BJ (cell line): ENCODE measurements at places on chromosomes 16 and 17. TPM values are rescaled to one million over a fixed set of nuclear protein-coding genes. Genes with fewer than 3 reads are reported as not detected.

The TAC4 gene
- polyA plus RNA-seq = not detected in 2 replicates

The DCAF7 gene
- 24.8 and 57.4 TPM in 2 replicates for polyA plus RNA-seq

The VMO1 gene
- 0.27 and 0.92 TPM in 2 replicates for polyA plus RNA-seq

The RND2 gene
- polyA plus RNA-seq = 0.89 and 1.3 TPM in 2 replicates

The CCL5 gene
- 0.16 TPM in 2 replicates for polyA plus RNA-seq

- DNase-seq = no peak
These were observed 24.8 kb upstream of the ALOX15 start for GRCh38 chr17:4666296-4666695.

DNA sequence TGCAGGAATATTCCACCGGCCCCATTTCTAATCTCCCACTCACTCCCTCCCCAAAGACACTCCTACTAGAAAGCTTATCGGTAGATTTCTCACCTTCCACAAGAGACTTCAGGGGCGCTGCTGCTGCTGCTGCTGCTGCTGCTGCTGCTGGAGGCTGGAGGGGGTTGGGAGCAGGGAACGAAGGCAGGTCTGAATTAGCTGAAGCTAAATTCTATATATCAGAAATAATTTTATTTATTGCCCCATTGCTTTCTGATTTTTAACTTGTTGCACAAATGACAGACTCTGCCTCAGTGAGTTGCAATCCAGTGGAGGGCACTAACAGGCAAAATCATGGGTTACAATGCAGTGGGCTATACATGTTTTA lies 25.8 kb upstream of the HLF start:
- DNase-seq = no peak

DNA sequence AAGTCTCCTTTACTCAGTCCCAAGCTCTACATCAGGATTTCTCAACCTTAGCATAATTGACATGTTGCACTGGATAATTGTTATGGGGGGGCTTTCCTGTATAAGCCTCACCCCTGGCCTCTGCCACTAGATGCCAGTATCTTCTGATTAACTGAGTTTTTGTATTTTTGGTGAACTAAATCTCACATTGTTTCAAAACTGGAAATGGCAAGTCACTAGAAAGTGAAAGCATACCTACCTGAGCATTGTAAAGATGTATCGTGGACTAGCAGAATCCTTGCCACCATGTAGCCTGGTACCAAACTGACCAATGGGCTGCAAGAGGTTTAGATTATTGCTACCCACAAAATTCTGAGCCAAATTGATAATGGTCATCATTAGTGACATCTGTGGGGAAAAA lies 15.0 kb downstream of the TOP2A start:
- no peak for DNase-seq

DNA sequence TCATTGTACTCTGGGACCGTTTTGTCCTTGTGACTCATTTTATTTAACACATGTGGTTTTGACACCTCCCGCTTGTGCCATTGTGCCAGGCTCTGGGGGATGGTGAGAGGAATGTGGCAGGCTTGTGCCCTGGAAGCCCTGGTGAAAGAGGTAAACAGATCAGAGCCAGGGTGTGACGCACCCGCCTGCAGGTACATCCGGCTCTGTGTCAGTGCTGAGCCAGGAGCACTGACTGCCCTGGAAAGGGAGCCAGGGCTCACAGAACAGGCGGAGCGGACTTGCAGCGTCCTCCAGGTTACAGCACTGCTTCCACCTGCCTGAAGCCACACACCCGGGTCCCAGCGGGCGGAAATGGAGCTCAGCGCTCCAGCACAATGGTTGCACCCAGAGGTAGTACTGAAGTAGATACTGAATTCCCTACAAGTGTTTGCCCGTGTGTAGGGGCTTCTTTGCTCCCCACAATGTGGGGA lies 30.6 kb downstream of the CDRT15 start:
- DNase-seq = no peak

GRCh38 chr16:89167425-89167941 lies 4.1 kb upstream of the CDH15 start:
- DNase-seq = no peak

- DNase-seq = no peak
These were observed 857 bp upstream of the STAT5A start for GRCh38 chr17:42287305-42287976.

DNA sequence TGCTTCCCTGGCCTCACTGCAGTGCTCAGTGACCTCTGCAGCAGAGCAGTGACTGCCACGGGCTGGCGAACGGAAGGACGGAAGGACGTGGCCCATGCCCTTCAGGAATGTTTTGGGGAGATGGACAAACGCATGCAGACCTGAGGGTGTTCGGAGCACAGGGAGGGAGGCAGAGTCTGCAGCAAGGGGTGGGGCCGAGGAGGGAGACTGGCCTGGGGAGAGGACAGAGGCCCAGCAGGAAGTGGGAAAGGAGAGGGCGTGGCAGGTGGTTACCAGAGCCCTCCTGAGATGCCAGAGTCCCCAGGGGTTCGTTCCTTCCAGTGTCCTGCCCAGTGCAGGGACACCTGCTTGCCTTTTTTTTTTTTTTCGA lies 21.9 kb downstream of the ADORA2B start:
- DNase-seq = no peak

- no peak for DNase-seq
These were observed 5.8 kb upstream of the GNA13 start for GRCh38 chr17:65062171-65062915.

DNA sequence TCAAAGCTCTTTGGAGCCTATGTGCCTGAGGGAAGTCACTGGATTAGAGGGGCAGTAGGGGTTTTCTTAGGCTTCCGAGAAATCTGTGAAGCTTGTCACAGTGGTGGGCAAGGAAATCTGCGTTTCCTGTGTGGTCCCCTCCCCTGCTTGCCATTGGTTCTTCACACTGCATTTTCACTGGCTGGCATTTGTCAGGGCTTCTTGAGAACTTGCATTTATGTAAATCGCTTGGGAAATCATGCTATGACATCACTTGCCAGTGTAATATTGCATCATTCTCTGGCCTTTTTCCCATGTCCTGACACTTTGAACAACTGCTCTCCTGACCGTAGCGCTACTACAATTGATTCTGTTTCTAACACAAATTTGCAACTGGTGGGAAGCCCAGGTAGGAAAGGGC lies 1.8 kb downstream of the CACNG3 start:
- DNase-seq = no peak

DNA sequence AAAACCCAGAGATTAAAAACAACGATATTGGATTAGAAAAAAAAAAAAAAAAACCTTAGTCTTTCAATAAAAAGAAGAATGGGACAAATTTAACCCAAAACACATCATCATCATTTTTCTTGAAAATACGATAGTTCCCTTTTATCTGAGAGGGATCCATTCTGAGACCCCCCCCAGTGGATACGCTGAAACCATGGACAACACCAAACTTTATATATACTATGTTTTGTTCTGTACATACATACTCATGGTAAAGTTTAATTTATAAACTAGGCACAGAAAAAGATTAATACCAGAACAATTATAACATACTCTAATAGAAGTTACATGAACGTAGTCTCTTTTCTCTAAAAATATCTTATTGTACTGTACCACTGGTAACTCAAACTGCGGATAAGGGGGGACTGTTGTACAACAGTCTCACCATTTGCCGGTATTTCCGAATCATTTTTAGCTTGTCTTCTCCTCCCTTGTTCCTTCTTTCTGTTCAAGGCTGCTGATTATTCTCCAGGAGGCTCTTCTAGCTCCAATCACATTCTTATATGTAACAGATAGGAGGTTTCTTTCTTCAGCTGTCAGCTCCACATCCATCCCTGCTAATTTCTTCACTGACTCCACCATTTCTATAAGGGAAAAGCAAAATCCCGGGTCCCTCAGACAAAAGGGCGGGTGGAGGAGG lies 37.0 kb downstream of the RNF135 start:
- no peak for DNase-seq

- DNase-seq = no peak
These were observed 337.4 kb upstream of the HSBP1 start for GRCh38 chr16:83470416-83470815.

DNA sequence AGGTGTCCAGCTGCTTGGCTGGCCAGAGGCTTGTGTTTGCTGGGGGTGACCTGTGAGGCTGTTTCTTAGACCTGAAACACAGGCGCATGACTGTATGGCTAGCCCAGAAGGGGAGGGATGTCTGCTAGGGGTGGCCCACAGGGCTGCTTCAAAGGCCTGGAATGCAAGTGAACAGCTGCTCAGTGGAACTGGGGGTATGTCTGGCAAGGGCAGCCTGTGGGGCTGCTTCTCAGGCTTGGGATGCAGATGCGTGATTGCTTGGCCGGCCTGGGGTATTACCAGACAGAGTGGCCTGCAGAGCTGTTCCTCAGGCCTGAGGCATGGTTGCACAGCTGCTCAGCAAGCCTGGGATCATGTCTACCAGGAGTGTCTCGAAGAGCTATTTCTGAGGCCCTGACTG lies 20.5 kb downstream of the TANC2 start:
- no peak for DNase-seq

DNA sequence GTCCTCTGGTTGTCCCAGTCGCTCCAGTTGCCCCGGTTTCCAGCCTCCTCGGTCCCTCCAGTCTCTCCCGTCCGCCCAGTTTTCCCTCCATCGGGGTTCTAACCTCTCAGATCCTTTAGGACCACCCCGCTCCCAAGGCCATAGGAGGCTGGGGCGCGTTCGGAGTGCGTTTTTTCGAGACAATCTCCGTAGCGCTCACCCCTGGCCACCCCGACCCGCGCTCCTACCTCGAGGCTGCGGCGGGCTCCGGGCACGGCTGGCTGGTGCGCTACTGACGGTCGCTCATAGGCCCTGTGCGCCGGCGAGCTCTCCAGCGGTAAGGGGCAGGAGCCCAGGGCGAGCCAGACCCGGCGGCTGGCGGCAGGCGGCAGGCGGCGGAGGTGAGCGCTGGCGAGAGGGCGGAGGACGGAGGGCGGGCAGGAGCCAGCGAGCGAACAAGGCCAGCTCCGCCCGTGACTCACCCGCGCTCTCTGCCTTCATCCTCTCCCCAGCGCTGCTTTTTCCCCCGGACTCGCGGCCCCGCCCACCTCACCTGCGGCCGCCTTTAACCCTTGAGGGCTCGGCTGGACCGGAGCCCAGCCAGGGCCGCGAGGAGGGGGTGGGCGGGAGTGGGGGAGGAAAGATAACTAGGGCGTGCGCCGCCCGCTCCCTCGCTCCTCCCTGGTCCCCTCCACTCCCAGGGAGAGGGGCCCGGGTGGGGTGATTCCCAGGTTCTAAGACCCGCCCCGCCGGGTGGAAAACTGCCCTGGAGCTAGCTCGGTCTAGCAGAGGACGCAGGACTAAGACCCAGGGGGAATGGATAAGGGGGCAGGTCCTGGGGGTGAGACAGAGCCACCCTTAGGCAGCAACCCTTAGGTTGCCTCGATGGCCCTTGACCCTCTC lies at the start of gene SP6:
Gene SP6, minus strand, starts transcription at position 472 of the 882 bp plus-strand sequence. CDS start 2,734 bp downstream, outside the sequence.
- DNase-seq = no peak

GRCh38 chr17:3678821-3679530 lies 10.4 kb downstream of the EMC6 start:
- DNase-seq = no peak

DNA sequence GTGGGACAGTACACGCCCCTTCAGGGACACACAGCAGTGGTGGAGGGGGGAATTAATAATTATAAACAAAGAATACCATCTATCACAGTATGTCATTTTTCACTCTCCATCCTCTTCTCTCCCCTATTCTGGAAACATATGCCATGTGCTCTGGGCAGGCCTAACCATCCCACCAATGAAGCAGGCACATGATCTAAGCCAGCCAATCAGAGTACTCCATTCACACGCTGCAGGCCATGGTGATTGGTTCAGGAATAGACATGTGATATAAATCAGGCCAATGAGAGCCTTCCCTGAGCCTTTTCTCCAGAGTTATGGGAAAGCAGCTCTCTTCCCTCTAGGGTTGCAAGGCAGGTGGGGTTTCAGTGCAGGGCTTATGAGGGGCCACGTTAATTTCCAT lies 36.5 kb downstream of the GSG1L start:
- DNase-seq = no peak

GRCh38 chr16:11064851-11065250 lies 120.5 kb downstream of the CLEC16A start:
- DNase-seq = no peak

GRCh38 chr16:11494029-11494428 lies 92.7 kb downstream of the LITAF start:
- no peak for DNase-seq

DNA sequence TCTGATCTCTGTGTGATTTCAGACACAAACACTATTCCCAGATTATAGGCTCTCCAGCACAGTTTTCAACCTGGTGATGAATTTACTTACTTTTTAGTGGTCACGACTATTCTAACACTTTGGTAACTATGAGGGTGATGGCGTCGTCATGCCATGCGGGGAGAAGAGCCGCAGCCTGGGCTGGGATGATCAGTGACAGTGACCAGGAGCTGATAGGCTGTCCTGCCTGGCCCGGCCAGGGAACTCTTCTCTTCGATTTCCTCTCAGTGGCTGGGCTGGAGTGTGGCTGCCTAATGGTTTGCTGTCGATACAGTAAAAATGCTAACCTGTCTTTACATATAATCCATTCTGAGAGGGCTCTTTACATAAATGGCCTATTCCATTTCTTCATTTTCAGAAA lies 113.1 kb downstream of the IRX3 start:
- no peak for DNase-seq

DNA sequence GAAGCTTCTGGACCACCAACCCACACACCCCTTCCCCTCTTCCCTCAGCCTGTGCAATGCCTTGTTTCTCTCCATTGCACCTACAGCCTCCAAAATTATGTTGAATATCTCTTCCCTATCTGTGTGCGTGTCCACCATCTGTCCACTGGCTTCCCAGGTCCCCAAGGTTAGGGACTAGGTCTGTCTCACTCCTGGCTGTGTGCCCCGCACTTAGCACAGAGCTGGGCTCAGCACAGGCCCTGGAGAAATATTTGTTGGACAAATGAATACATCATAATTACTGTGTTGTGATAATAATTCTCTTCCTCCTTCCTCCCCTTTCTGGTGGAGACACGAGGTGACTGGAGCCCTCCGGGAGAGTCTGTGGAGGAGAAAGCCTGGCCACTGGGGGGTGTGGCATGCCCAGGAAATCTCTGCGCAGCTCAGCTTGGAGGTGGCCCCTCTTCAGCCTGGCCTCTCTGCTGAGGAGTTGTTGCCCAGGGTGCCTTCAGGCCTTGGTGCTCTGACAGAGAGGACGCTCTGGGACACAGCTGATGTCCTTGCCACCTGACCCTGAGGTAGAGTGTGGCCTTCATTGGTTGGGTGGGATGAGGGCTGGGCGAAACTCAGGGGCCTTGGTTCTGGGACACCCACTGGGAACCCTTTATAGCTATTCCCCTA lies 3.3 kb upstream of the BRD7 start:
- DNase-seq = no peak

DNA sequence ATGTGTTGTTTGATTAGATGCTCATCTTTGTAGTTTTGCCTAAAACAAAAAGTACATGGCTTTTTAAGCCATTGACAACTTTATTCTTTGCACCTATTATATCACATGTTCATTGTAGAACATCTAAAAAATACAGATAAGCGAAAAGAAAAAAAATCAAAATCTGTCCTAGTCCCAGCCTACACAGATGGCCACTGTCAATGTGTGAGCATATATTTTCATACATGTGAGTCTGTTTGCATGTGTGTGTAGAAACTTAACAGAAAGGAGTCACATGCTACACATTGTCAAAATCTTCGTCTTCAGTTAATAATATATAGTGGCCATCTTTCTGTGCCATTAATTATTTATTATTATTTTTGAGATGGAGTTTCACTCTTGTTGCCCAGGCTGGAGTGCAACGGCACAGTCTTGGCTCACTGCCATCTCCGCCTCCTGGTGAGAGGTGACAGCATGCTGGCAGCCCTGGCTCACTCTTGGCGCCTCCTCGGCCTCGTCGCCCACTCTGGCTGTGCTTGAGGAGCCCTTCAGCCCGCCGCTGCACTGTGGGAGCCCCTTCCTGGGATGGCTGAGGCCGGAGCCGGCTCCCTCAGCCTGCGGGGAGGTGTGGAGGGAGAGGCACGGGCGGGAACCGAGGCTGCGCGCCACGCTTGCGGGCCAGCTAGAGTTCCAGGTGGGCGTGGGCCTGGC lies 68.5 kb upstream of the AMZ2 start:
- no peak for DNase-seq

- no peak for DNase-seq
These were observed 16.6 kb downstream of the DPEP1 start for GRCh38 chr16:89629827-89630610.
